MV-4-11 (cell line): ENCODE measurements at places on chromosomes 2 and 18.

DNA sequence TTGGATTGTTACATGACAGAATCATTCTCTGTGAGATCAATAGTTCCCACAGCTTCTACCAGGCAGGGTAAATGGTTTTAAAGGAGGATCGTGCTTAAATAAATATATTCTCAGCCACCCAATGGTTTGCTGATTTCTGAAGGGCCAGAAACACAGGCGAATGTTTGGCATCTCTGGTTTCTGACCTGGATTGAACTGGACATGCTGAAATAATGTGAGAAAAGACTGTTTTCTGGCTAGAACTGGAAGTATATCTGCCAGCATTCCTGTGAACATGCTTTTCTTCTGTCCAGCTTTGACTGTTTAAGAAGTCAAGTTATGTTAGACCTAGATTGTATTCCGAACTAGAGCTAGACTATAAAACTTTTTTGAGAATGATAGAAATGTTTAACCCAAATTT lies 77.1 kb upstream of the COL3A1 start:
- DNase-seq: no peak

DNA sequence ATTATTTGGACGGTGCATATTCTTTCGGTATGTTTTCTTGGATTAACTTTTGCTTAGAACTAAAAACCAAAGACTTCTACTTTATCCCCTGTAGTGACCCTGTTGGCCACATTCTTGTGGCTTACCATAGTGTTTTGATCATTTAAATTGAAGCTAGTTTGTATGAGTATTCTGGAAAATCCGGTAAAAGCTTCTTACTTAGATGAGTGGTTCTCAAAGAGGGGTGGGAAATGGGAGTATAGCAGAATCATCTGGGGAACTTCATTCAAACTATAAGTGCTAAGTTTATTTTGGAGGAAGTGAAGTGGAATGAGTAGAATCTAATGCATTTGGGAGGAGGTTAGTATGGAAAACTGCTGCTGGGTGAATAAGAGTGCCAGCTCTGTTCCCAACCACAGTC lies 3.8 kb downstream of the PPP1CB start:
- no peak for DNase-seq

- peak; percentile 28 for DNase-seq
Measured at GRCh38 chr18:54787121-54787520, 41.2 kb upstream of the RAB27B start.

- no peak for DNase-seq
Measured at GRCh38 chr2:173942861-173943523, 22.2 kb downstream of the SP3 start.

DNA sequence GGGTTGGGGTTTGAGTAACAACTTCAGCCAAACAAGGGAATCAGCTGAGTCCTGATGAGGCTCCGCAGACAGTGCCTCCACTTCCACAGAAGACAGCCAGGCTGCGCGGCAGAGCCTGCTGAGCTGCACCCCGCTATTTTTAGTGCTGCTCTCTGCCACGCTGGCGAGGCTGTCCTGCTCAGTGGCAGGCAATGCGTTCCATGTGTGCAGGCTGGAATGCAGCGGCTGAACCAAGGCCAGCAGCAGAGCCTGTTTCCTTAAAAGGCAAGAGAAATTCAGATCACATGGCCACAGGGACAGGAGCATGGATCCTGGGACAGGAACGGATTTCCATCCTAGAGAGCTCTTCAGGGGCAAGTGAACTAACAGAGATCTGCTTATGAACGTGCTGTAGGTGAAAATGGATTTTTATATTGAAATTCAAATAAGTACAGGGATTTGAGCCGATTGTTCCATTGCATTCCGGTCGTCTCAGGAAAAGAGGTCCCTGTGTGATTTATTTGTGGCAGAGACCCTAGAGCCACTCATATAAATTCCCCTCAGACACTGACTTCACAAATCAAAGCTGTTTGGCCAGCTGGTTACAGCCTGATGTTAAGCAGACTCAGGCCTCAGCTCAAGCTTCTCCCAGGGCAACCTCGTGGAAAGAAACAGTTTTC lies 98.7 kb downstream of the COL6A3 start:
- no peak for DNase-seq

DNA sequence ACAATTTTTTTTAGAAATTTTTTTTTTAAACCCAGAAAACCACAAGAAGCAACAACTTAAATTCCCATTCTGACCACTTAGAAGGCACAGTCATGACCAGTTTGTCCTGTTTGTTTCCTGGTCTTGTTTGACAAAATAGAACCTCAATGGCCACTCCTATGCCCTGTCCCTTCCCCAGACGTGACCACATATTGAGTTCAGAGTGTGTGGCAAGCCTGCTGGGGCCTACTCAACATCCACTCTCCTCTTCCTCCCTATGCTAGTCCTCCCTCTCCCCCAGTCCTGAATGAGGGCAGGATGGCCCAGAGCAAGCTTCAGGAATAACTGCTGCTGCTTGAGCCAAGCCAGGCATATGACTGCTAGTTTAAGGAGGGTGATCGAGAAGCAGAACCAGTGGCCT lies 89.6 kb downstream of the PRELID3A start:
- peak; percentile 36 for DNase-seq
